ENCODE measurements at places on chromosomes 1 and 21. TPM values are rescaled to one million over a fixed set of nuclear protein-coding genes. Genes with fewer than 3 reads are reported as not detected.

- DNase-seq: peak; percentile 96
Measured at GRCh38 chr1:154405747-154406571, 816 bp downstream of the IL6R start.

DNA sequence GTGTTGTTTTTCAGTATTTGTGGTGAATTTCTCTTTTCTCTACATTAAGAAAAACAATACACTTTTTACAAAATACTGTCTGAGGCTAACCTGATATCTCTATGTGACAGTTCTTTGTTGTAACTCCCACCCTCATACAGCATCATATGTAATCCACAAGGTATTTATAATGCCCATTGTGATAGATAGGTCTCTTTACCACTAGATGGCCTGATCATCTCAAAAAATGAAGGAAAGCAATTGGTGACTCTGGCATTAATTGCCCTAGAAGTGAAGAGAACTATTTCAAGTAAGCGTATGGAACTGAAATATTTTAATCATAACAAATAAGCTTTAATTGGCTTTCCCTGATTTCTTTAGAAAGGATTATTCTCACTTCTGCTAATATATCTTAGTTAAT, 36.2 kb upstream of the HFM1 start:
- DNase-seq: peak; percentile 19

DNA sequence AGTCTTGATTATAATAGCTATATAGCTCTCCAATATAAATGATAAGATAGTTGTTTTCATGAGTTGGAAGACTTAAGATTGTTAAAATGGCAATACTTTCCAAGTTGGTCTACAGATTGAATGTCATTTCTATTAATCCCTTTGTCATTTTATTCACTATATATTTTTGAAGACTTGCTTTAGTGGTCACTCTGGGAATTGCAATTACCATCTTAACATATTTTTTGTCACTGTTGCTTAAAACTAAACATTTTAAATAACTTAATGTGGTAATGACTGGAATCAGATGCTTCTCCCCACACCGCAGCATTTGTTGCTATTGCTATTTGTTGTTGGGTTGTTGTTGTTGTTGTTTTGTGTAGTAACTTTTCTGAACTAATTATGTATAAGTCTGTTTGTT, 1592.9 kb downstream of the MRPL39 start:
- DNase-seq: no peak

GRCh38 chr1:36155408-36156328, at the start of gene MAP7D1:
Gene MAP7D1, plus strand, starts transcription at chr1:36156160. Its CDS starts 258 bp downstream, at chr1:36156418.
- peak; percentile 92 for DNase-seq

ZNF669 gene
- total RNA-seq: 6.8 TPM

DNA sequence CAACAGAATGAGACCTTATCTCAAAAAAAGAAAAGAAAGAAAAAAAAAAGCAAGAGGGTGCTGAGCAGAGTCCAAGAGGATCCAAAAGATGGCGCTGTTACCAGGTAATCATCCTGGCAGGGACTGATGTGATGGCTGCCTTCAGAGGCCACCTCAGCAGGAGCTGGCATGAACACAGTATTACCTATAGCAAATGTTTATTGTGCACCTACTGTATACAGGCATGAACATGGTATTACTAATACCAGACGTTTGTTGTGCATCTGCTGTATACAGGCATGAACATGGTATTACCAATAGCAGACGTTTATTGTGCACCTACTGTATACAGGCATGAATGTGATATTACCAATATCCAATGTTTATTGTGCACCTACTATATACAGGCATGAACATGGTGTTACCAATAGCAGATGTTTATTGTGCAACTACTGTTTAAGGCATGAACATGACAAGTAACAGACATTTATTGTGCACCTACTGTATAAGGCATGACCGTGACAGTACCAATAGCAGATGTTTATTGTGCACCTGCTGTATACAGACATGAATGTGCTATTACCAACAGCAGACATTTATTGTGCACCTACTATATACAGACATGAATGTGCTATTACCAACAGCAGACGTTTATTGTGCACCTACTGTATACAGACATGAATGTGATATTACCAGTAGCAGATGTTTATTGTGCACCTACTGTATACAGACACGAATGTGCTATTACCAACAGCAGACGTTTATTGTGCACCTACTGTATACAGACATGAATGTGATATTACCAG, 115.1 kb upstream of the TMEM51 start:
- peak; percentile 47 for DNase-seq

DNA sequence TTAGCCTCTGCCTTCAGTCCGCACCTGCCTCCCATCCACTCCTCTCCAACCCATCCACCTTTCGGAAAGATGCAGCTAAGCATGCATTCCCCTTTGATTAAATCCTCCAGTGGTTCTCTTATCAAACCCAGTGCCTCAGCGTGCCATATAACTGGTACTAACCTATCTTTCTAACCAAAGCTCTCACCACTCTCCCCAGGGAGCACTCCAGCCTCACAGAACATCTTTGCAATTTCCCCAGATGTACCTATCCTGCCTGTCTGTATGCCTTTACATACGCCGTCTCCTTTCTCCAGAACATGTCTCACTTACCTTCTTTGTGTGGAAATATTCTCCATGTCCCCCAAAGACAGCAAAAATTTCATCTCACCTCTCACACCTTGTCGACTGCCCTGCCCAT, 80.0 kb downstream of the SLC25A24 start:
- DNase-seq: no peak

MYCL gene
- total RNA-seq: 0.32 TPM

APOBEC4 gene
- not detected for total RNA-seq

GRCh38 chr1:14415396-14415795, 183.1 kb upstream of the KAZN start:
- DNase-seq: no peak

ELF3 gene
- total RNA-seq: not detected

- DNase-seq: peak; percentile 22
Measured at GRCh38 chr1:161153176-161153575, 602 bp upstream of the UFC1 start.

DNA sequence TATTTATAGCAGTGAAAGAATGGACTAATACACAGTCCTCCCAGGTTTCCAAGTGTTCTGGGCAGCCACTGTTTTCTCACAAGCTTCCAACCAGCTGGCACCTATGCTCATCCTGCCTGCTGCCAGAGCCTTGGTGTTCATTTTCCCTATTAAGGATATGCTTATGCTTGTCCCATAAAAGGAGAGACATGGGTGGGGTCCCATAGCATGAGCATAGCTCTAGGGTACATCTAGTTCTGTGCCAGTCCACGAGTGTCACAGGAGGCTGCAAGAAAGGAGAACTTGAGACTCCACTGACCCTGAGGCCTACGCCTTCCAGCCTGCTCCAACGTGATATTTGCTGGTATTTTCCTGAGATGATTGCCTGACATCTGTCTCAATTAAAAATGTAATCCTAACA, 192.4 kb upstream of the PTGFR start:
- DNase-seq: no peak

DNA sequence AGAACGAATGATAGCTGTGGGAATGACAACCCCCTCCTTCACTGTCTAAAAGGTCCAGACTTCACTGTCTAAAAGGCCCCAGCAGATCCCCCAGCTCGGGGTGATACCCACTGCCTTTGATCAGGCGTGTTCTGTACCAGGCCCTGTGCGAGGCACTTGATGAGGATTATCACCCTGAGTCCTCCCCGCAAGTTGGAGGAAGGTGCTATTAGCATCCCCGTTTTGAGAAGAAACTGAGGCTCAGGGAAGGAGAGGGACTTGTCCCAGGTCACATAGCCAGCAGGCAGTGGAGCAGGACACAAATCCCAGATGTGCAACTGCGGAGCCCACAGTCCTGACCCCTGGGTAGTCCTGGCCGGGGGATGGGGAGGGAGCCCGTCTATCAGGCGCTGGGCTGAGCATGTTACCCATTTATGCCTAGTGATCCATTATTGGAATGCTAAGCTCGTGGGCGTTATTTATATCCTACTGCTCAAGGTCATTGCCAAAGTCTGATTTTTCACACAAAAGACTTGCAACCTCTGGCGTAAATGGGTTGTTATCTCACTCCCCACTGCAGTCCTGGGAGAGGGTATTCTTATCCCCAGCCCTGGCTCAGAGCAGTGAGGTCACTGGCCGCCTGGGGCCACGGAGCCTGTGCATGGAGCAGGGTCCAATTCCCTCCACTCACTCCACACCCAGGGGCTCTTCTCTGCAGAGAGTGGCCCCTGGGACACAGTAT, 722.2 kb downstream of the MATN1 start:
- DNase-seq: no peak

JUN gene
- 112 TPM for total RNA-seq

TBX15 gene
- 38.7 TPM for total RNA-seq

DNA sequence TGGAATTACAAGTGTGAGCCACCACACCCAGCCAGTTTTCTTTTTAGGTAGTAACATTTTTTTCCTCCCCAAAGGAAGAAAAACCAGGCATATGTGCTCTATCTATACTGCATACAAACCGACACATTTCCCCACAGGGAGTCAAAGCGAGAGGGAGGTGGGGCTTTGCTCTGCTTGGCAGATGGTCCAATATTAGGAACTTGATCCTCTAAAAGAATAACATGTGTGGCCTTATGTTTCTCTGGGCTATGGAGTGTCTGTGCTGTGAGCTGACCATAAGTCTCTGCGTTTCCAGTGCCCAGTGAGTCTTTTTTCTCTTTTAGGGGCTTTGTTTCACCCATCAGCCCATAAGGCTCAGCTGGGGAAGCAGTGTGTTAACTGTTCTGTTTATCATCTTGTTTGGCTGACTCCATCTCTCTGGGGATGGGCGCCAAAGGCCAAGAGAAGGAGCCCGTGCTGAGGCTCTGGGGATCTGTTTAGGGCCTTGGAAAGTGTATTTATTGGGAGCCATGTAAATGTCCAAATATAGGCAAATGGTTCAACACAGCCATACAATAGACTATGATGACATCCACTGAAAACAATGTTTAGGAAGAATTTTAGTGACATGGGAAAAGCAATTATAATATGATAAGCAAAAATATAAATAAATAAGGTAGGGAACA, 20.2 kb downstream of the LMOD1 start:
- DNase-seq: no peak

DNA sequence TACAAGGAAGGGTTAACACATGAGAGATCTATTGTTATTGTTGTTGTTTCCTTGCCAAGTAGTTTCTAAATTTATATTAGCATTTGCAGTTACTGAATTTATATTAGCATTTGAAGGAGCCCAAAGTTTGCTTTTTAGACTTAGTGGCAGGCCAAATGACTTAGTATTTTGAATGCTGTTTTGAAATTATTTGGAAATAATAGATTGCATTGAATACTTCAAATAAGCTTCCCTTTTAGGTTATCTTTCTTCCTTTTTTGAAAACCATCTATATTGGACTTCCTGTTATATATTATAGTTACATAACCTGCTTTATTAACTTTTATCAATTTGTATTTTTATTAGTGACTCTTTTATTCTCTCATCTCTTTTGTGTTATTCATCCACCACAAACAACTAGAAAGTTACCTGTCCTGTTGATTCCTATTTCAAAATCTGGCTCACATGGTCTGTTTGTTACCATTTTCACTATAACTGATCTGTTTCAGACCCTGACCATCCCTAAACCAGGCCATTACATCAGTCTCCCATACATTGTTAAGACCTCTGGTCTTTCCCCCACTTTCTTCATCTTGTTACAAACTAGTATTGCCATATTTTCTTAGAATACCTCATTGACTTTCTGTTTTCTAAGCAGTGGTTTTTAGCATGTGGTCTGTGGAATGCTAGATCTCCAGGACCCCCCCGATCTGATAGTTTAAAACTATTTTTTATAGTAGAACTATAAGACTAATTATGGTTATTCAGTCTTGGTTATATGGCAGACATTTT, 185.2 kb downstream of the RASAL2 start:
- DNase-seq: no peak

GRCh38 chr21:45073301-45074047, 906 bp upstream of the ADARB1 start:
- DNase-seq: no peak

GRCh38 chr1:167800251-167800650, 78.5 kb downstream of the MPZL1 start:
- peak; percentile 15 for DNase-seq

GRCh38 chr1:195278644-195279043, 1329.6 kb downstream of the KCNT2 start:
- no peak for DNase-seq

DNA sequence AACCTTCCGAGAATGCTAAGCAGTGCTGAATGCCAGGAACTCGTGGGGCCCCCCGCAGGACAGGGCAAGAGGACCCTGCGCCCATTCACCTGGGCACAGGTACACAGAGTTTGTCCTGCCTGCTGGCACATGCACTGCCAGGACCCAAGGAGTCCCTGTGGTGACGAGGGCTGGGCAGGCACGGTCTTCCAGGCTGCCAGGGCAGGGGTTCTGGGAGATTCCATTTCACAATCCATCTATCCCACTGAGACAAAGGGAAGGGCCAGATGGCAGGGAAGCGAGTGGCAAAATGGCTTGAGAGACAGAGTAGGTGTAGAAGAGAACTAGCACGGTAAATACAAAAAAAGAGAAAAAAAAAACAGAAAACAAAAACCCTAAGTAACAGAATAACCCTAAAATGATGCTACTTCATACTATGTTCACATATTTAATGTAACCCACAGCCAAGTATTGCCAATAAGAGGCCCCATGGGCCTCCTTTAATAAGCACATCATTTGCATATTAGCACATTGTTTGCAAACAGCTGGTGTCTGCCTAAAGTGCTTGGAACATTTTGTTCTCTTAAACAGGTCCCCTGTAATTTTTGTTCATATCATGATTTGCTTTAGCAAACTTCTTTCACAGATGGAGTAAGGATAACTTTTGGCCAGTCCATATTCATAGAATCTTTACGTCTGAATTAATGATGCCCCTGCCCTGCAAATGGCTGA, 83.8 kb downstream of the STUM start:
- no peak for DNase-seq

ZNF695 gene
- total RNA-seq: 1.2 TPM

GRCh38 chr1:181318858-181319235, 164.5 kb upstream of the CACNA1E start:
- peak; percentile 70 for DNase-seq

NUDT17 gene
- total RNA-seq: 12.0 TPM

DNA sequence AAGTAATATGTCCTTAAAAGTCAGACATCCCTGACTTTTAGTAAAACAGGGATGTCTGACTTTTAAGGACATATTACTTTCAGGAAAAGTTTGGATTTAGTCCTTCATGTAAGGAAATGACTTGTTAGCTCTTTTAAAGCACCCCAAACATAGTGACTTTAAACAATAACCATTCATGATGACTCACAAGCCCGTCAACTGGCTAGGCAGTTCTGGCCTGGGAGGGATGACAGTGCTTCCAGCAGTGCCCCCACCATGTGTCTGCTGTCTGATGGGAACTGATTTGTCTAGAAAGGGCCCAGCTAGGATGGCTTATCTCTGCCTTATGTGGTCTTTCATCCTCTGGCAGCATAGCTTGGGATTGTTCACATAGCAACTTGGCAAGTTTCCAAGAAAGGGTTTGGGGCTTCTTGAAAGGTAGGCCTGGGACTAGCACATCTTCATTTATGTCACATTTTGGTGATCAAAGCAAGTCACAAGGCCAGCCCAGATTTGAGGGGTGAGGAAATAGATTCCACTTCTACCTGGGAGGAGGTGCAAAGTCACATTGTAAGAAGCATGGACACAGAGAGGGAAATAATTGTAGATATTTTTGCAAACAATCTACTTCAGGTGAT, 143.5 kb downstream of the C1orf94 start:
- DNase-seq: peak; percentile 70

Measured in GM23248 (cell line).